ENCODE measurements at places on chromosomes 3 and 15. TPM values are rescaled to one million over a fixed set of nuclear protein-coding genes. Genes with fewer than 3 reads are reported as not detected.

The SLC28A1 gene
- 7.7 TPM for polyA plus RNA-seq

The PRR20G gene
- polyA plus RNA-seq = not detected

The CCR3 gene
- not detected for polyA plus RNA-seq

The ROPN1 gene
- 0.18 TPM for polyA plus RNA-seq

The CEP63 gene
- 31.2 TPM for polyA plus RNA-seq

DNA sequence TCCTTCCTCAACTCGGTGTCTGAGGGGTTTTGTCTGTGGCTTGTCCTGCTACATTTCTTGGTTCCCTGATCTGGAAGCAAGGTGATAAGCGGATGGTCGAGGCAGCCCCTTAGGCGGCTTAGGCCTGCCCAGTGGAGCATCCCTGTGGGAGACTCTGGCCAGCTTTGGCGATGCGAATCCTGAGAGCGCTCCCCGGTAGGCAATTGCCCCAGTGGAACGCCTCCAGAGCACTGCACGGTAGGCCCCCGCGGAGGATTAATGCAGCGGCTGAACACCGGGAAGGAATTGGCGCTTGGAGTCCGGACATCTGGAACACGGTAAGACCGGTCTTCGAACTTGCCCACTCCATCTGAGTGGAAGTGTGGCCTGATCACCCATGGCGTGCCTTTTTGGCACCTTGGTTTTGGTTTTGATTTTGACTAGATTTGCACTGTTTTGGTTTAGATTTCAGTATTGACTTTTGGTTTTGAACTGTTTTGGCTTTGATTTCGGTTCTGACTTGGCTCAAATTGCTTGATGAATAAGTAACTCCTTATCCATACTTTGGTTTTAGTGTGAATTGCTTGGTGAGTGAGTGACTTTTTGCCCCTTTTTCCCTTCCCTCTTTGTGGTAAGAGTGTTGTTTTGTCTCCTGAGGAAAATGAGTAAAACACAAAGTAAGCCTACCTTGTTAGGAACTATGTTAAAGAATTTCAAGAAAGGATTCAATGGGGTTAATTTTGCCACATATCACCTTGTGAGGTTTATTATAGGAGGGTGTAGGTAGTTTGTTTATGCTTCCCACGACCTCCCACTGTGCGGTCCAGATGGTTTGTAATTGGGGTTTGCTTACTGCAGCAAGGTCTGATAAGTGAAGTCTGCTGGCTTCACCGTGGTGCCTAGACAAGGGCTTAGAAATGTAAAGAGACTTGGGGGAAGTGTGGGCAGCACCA lies 27.1 kb upstream of the GPR156 start:
- DNase-seq = no peak

- no peak for DNase-seq
These were observed 91.7 kb downstream of the APBA2 start for GRCh38 chr15:28977377-28978010.

DNA sequence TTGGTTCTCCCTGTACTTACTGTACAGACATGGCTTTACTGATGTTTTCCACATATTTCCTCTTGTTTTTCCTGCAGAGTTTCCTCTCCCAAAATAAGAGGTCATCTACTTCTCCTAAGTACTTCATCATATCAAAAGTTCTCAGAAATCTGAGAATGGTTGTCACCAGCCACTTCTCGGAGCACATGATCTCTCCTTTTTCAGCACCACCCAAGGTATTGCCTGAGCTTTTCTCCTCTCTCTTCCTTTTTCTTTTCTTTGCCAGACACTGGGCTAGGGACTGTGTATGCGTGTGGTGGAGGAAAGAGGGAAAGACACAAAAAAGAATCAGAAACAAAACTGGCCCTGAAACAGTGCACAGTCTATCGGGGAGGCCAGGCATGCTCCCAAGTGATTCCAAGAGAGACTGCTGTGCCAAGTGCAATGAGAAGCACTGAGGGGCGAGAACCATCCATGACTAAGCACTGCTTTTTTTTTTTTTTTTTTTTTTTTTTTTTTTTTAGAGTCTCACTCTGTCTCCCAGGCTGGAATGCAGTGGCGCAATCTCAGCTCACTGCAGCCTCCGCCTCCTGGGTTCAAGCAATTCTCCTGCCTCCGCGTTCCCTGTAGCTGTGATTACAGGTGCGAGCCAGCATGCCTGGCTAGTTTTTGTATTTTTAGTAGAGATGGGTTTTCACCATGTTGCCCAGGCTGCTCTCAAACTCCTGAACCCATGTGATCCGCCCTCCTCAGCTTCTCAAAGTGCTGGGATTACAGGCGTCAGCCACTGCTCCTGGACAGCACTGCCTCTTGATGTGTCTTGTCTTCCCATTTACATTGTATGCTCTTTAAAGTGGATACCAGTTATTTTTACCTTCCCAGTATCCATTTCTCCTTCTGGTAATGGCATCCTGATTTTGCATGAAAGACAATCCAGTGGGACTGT lies 194.0 kb upstream of the FEZF2 start:
- no peak for DNase-seq

DNA sequence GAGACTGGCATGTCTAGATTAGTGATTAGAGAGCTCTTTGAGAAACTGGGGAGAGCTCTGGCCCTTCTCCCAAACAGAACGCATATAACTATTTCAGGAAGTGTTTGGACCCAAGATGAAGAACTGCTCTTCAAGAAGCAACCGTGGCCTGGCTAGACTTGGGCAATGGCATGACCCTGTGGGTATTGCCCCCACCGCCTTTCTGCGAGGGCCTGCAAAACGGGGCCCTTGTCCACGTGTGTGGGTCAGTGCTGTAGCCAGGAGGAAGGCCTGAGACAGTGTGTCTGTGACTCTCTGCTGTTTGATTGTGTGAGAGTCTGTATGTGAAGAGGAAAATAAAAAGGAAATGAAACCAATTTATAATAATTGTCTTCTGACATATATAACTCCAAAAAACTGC lies 42.5 kb downstream of the EEFSEC start:
- no peak for DNase-seq

DNA sequence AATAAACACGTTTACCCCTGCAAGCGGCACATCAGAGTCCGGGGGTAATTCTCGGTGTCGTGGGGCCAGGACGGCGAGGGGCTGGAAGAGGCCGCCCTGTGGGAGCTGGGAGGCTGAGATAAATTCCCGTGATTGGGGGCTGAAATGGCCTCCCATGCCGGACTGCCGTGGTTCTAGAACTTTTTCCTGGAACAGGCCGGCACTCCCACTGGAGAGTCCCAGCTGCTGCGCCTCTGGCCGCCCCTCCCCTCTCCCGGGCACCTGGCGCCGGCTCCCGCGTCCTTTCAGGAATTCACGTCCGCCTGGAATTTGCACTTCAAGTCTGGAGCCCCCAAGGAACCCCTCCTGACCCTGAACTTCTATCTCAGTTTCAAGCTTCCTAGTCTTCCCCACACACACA lies 10.8 kb upstream of the LRRC2 start:
- DNase-seq = peak; percentile 42

Measured in renal pelvis (tissue), 12 donors.